Epithelial cell of alveolus of lung (primary cell): ENCODE measurements at places on chromosomes 7 and 10. TPM values are rescaled to one million over a fixed set of nuclear protein-coding genes. Genes with fewer than 3 reads are reported as not detected.

Gene DGKI
- total RNA-seq = 0.40 and 3.9 TPM in 2 replicates

Gene COL26A1
- total RNA-seq = 1.4 TPM in 1 of 2 replicates, not detected in the other

Gene TRIM74
- not detected in 2 replicates for total RNA-seq

Gene RNF32
- 1.4 and 1.6 TPM in 2 replicates for total RNA-seq

Gene HOXA3
- total RNA-seq = 8.1 and 9.4 TPM in 2 replicates

Gene TMEM225B
- total RNA-seq = 0.39 and 4.2 TPM in 2 replicates

Gene WDR37
- total RNA-seq = 9.4 and 13.3 TPM in 2 replicates

Gene CTAGE4
- total RNA-seq = 0.72 TPM in 1 of 2 replicates, not detected in the other

Gene VWC2
- not detected in 2 replicates for total RNA-seq

Gene TLX1
- not detected in 2 replicates for total RNA-seq

Gene MEOX2
- 0.13 and 59.3 TPM in 2 replicates for total RNA-seq

Gene NEUROG3
- not detected in 2 replicates for total RNA-seq

Gene GPR37
- 6.5 and 19.0 TPM in 2 replicates for total RNA-seq

Gene NAT16
- total RNA-seq = not detected in 2 replicates

Gene CHCHD3
- total RNA-seq = 40.1 and 55.7 TPM in 2 replicates

Gene MCM10
- total RNA-seq = 2.6 and 10.5 TPM in 2 replicates

Gene PTPRN2
- total RNA-seq = 0.78 and 2.7 TPM in 2 replicates

Gene ZC3HAV1L
- total RNA-seq = 9.4 and 41.2 TPM in 2 replicates

Gene VCL
- 122 and 173 TPM in 2 replicates for total RNA-seq

Gene ETV1
- total RNA-seq = 20.8 and 25.9 TPM in 2 replicates

Gene CAMK2B
- not detected in 2 replicates for total RNA-seq

Gene SLC26A5
- total RNA-seq = not detected in 2 replicates

Gene TMEM139
- 0.39 TPM in 1 of 2 replicates, not detected in the other for total RNA-seq

Gene GTF2IRD2
- 10.3 and 20.5 TPM in 2 replicates for total RNA-seq

Gene LRRC17
- 70.3 and 455 TPM in 2 replicates for total RNA-seq

Gene EBLN1
- total RNA-seq = not detected in 2 replicates

Gene SFTPA1
- total RNA-seq = not detected in 2 replicates

Gene WBP1L
- 60.0 and 81.8 TPM in 2 replicates for total RNA-seq

Gene SFRP4
- 0.39 TPM in 1 of 2 replicates, not detected in the other for total RNA-seq

Gene CNPY1
- total RNA-seq = not detected in 2 replicates

Gene CPED1
- 15.1 and 21.2 TPM in 2 replicates for total RNA-seq

Gene SDK1
- 4.9 and 8.3 TPM in 2 replicates for total RNA-seq

Gene OR2A12
- not detected in 2 replicates for total RNA-seq
